ENCODE measurements at places on chromosomes 3 and 15.

- DNase-seq = no peak
Measured at GRCh38 chr15:65277015-65277414, 9.7 kb downstream of the PARP16 start.

DNA sequence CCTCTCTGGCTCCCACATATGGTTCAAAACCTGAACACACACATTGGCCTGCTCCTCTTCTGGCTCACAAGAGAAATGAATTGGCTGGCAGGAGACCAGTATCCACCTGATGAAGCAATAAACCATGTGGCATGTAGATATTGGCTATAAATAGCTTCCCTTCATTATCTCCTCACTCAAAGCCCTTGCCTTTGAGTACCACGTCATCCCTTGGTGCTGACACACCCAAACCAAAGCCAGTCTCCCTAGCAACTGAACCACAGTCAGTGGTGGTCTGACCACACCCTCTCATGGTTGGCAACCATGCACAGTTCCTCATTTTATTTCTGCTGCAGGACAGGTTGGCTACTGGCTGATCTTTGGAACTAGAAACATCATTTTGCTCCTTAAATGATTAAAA, 98.8 kb downstream of the ZNF621 start:
- DNase-seq = peak; percentile 98

GRCh38 chr3:142975316-142975995, 12.0 kb upstream of the PAQR9 start:
- no peak for DNase-seq

GRCh38 chr3:42014921-42015533, 53.1 kb upstream of the ULK4 start:
- peak; percentile 70 for DNase-seq

- no peak for DNase-seq
Measured at GRCh38 chr3:107523289-107523538, 452 bp downstream of the BBX start.
